ENCODE measurements at places on chromosomes 5 and 9. TPM values are rescaled to one million over a fixed set of nuclear protein-coding genes. Genes with fewer than 3 reads are reported as not detected.

The IFNA13 gene
- polyA plus RNA-seq: not detected

The STPG3 gene
- polyA plus RNA-seq: 0.98 TPM

The SPTAN1 gene
- 310 TPM for polyA plus RNA-seq

DNA sequence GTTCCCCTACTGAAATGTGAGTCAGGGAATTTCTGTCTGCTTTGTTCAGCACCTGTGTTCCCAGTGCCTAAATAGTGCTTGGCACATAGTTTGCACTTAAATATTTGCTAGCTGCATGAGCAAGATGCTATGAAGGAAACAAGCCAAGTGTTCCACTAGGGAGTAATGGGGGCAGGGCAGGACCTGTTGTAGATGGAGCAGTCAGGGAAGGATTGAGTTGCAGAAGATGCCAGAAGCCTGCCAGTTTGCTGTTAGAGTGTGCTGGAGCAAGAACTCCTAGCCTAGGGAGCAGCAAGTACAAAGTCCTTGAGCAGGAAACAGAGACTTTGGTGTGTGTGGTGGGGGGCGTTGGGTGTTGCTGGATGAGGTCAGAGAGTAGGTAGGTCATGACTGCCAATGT, 87.5 kb downstream of the DAB2IP start:
- no peak for DNase-seq

DNA sequence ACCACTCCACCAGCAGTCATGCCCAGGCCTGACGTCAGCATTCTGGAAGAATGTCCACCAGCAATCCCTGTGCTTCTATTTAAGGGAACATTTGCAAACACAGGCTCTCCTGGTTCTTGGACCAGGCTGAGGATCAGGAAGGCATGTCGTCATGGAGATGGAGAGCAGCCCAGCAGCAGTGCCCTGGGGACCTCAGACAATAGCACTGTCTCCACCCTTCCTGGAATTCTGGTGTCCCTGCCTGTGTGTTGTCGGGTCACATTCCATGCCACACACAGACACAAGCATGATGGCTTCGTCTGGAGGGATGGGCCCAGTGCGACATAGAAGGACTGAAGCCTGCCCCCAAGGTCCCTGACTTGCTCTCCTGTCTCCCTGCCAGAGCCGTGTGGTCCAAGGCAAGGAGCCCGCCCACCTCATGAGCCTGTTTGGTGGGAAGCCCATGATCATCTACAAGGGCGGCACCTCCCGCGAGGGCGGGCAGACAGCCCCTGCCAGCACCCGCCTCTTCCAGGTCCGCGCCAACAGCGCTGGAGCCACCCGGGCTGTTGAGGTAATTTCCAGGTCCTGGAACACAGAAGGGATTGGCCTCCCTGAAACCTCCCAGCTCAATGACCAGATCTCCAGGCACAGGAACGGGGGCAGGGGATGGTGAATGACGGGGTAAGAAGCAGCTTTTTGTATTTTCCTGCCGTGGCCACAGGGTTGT, 43.8 kb downstream of the STOM start:
- no peak for DNase-seq

DNA sequence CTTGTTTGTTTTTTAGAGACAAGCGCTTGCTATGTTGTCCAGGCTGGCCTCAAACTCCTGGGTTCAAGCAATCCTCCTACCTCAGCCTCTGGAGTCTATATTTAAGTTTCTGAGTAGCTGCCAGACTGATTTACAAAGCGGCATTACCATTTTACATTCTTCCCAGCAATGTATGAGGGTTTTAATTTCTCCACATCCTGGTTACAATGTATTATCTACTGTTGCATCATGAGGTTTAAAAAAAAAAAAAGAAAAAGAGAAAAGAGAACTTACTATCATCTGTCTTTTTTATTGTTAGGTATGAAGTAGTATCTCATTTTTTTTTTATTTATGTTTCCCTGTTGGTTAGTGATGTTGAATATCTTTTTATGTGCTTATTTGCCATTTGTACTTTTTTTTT, 18.9 kb upstream of the CLINT1 start:
- DNase-seq: no peak

GRCh38 chr5:38723426-38723825, 122.4 kb upstream of the OSMR start:
- no peak for DNase-seq

DNA sequence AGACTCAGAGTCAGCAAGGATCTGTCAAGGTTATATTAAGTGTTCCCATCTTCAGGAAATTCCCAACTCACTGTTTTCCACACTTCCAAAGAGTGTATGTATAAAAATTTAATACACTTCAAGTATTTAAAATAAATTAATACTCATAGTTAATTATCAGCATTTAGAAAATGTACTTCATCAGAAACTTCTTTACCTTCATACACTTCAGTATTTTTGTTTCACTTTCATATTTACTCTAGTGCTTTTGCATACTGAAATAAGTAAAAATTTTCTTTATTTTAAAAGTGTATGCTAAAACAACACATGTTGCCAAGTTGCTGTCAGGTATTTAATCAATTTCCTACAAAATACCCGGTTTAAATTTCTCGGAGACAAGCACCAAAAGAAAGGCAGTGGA, 16.5 kb downstream of the RICTOR start:
- no peak for DNase-seq

DNA sequence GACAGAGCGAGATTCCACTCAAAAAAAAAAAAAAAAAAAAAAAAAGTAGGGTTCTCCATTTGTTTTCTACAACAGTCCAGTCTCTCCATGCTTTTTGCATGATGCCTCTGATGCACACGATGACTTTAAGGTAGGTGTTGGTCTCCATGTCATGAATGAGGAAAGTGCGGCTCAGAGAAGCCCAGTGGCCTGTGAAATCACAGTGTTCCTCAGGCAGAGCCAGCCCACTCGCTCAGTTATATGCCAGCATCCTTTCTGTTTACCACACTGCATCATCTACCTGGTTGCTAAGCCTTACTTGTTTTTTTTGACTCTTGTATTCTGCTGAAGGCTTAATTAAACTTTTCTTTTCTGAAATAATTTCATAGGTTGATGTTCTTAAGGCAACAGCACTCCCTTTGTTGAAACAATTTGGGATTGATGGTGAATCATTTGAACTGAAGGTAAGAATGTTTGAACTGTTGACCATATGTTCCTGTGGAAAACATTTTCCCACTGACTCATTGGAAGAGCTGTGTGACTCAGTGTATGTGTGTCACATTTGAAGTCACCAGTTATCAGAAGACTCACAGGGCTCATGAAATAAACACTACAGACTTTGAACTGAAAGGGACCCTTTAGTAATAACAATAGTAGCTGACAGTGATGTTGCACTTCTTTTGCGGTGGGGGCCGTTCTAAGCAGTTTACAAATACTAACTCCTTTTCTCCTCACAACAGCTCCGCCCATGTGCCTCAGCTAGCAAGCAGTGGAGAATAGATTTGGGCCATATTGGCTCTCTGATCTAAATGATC, 40.2 kb downstream of the RCL1 start:
- DNase-seq: no peak

DNA sequence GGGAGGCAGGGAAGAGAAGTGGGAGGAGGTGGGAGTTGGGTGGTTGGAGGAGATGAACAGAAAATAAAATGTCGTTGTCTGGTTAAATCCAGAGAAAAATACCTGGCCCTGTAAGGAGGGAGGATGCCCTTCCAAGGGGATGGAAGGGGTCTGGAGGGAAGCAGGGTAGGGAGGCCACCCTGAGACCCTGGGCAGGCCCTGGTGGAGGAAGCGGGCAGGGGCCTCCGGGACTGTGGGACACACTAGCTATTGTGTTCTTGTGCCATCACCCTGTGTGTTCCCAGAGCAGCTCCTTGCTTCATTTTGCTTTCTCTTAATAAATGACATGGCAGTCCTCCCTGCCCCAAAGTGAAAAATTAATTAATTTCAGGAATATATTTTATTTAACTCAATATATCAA, 11.8 kb upstream of the CD180 start:
- DNase-seq: no peak
